Mesenchymal stem cell (in vitro differentiated cells and primary cell): ENCODE measurements at places on chromosomes 2 and 18.
A peak's percentile ranks its signal among the peaks of the same experiment; 100 is the strongest.

GRCh38 chr2:13414897-13415296, 698.2 kb downstream of the TRIB2 start:
- no peak for DNase-seq

GRCh38 chr18:10524507-10525370, 1.1 kb upstream of the NAPG start:
- DNase-seq: peak; percentile 80

DNA sequence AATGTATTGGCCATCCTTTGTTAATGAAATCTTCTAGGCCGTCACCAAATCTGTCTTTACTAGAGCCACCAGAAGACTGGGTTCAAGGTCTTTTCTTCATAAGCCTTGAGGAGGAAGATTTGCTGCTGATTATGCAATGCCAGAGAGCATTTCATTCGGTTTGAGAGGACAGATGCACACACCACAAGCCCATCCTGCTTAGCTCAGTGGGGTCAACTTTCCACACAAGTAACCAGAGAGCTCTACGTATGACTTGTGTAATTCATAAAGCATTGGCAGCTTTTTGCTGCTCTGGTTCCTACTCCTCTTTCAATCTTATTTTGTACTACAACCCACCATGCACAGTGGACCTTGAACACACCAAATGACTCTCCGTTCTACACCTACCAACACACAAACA, 106.9 kb downstream of the OSR1 start:
- DNase-seq: no peak

DNA sequence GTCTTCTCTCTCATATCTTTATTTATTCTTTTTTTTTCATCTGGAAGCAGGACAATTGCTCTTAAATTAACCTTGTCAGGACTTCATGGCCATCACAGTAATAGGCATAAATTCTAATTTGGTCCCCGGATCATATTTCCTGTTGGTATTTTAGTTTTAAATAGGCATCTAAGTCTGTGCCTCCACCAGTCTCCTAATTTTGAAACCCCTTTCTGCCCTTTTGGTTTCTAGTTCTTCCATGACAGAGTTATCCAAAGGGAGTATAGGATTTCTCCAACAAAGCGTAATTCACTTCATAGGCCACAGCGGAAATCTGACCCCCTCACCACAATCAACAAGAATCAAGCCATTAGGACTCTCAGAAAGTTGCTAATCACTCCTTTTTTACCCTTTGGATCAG, 3.8 kb downstream of the EPHA4 start:
- no peak for DNase-seq

DNA sequence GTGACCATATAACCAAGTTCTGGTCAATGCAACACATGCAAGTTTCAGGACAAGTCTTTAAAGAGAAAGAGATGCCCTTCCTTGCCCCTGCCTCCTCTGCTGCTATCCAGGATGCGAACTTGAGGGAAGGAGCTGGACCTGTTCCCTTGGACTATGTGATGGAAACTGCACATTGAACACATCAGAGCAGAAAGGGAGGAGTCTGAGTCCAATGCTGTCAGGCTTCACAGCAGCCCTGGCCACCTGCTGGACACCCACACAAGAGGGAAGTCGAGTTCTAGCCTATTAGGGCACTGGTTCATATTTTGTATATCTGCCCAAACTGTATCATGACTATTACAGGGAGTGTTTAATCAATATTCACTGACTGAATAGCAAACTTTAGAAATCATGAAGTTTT, 38.3 kb upstream of the TEX51 start:
- no peak for DNase-seq

DNA sequence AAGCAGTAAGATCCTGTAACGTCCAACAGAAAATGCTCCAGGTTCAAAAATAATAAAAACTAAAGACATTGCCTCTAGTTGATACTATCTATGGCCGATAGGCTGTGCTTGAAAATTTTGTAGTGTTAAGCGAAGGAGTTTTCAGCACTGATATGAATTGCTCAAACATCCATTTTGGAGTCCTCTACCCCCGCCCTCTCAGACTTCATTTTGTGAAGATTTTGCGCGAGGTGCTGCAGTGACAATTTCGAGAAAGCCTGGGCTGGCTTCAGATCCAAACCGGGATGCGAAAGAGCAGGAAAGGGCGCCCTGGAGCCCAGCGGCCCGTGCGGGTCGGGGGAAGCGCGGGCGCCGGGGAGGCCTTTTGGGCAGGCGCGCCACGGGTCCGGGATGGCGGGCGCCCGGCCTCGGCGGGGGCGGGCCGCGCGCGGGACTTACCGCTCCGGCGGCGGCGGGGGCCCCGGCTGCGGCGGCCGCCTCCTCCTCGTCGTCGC, 1.8 kb downstream of the SP3 start:
- peak; percentile 86 for DNase-seq

GRCh38 chr18:32847691-32848090, 74.9 kb upstream of the KLHL14 start:
- DNase-seq: peak; percentile 6

- DNase-seq: no peak
Measured at GRCh38 chr2:162065767-162066166, 8.2 kb downstream of the DPP4 start.

DNA sequence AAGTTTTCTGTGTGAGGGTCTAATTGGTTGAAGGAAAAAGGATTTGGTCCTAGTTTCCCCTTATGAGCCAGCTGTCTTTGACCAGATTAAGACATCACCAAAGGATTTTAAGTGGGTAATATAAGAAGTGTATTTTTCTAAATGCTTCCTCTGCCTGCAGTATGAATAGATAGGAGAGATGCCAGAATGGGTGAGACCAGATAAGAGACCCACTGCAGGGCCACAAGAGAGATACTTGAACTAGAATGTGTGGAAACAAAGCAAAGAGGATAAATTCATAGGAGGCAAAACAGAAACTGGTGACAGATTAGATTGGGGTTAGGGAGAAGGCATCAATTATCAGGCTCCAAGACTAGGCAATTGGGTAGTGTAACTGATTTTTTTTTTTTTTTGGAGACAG, 1.1 kb upstream of the HDHD2 start:
- DNase-seq: no peak

GRCh38 chr2:212626371-212626918, 87.8 kb upstream of the ERBB4 start:
- no peak for DNase-seq

DNA sequence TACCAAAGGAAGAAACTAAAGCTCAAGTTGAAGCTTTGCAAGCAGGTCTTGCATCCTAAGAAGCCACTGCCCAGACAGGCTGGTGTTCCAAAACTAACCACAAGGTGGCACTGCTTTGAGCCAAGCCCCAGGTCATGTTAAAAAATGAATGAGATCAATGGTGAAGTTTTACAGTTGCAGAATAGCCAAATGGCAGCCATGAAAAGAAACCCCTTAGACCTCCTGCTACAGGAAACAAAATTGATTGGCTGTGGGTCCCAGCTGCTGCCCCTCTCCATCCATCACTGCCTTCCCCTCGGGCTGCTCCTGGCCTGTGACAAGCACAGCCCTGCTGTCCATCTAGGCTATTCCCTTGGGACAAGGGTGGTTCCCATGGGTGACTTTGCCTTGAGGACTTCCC, 20.7 kb upstream of the MREG start:
- peak; percentile 66 for DNase-seq

GRCh38 chr2:168246072-168246482, 1.3 kb downstream of the STK39 start:
- DNase-seq: peak; percentile 26

GRCh38 chr18:39589496-39589895, 2023.9 kb upstream of the CELF4 start:
- DNase-seq: no peak

- no peak for DNase-seq
Measured at GRCh38 chr2:46435796-46436360, 43.5 kb upstream of the TMEM247 start.

DNA sequence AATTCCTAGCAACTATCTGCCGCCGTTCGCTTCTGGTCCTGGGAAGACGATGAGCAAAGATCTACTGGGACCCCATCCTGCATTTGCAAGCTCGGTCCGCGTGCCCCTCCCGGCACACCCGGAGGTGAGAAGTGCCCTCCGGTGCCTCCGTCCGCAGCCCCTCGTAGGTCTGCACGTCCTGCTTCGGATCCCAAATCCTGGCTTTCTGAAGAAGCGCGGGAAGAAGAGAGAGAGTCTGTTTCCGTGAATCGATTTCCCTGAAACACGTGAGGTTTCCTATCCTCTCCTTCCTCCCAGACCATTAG, 5.0 kb upstream of the OSR1 start:
- no peak for DNase-seq

DNA sequence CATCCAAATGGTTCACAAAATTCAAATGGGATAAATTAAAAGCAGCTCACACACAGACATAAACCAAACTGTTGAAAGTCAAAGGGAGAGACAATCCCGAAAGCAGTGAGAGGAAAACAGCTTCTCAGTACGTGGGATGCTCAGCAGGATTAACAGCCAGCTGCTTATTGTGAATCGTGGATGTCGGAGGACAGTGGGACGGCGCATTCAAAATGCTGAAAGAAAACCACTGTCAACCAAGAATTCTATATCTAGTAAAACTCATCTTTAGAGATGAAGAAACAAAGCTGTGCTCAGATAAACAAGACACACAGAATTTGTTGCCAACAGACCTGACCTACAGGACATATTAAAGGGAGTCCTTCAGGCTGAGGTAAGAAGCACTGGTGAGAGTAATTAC, 102.9 kb downstream of the NFATC1 start:
- DNase-seq: no peak

DNA sequence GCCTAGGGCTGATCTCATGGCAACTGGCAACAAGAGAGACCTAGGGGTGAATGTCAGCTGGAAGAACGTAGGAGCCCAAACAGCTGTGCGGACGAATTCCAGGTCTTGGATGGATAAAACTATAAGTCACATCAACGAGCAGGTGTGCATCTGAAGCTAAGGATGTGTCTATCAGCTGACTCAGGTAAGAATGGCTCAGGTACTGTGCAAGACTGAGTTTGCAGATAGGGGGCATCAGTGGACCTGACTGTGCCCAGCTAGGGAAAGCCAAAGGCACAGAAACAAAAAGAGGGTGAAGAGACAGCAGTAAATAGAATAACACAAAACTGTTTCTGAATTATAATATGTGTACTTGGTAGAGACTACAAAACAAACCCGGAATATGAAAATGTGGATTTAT, 357.3 kb downstream of the ZEB2 start:
- no peak for DNase-seq

GRCh38 chr2:196502386-196502785, 137.1 kb upstream of the CCDC150 start:
- DNase-seq: no peak

DNA sequence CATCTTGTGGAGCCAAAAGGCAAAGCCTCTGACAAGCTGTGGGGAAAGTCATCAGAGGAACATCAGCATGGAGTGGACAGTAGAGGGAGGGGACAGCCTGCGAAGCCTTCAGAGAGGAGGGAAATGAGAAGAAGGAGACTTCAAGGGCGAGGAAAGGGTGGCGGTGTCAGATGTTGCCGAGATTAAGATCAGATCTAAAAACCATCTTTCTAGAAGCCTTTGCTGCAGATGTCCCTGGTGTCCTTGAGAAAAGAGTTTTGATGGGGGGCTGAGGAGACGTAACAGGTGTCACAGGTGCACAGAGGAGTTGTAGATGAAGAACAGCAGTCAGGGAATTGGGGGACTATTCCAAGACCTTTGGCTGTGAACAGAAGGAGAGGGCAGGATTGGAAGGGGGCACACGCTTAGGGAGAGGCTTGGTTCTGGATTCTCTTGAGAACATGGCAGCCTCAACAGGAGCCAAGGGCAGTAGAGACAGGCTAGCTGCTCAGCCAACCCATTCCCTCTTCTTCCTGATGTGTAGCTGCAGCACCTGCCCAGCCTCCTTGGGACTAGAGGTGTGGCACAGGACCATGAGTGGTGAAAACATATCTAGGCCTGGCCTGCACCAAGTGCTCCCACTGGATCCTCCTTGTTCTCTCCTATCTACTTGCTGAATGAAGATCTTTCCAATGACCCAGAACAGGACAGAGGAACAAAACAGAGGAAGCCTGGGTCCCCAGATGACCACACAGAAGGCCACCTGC, 22.7 kb upstream of the NCL start:
- DNase-seq: no peak

- DNase-seq: no peak
Measured at GRCh38 chr2:98801286-98801685, 70.4 kb upstream of the MGAT4A start.

DNA sequence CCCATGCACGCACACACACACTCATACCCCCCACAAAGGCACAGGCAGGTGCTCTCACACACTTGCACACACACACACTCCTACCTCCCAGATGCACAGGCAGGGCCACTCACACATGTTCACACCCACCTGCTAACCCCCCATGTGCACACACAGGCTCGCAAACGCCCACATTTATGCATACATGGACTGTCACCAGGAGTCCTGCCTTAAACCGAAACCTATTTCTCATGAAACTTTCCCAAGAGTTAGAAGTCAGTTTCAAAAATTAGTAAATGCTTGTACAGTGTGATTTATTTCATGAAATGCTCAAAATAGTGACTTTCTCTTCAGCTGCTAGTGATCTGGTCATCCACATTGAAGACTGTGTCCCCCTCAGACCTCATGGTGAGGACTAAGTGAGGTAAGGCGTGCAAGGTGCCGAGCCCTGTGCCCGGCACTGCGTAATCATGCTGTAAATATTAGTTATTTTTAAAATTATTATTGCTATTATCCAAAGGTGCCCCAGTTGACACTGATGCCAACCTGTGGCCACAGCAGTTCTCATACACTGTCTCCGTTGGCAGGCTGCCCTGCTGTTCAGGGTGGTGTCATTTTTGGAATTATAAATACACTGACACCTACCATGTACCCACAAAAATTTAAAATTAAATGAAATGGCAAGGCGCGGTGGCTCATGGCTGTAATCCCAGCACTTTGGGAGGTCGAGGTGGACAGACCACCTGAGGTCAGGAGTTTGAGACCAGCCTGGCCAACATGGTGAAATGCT, 12.4 kb downstream of the CNNM4 start:
- DNase-seq: no peak

DNA sequence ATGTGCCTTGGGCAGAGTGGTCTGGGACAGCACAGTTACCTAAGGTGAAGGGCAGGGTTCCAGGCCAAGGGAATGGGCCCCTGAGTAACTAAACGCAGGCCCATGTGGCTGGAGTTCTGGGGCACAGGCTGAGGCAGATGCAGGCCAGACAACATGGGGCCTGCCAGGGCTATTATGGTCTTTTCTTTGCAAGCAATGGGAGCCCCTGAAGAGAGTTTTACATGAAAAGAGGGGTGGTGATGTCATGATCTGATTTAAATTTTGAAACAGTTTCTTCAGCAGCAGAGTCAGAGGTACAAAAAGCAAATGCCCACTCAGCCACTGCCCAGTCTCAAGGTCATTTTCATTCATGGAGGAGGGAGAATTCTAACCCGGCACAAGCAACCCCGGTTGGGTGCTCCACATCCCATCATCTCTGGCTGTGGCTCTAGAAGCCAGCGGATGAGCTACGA, 5.6 kb downstream of the CHST10 start:
- no peak for DNase-seq

- DNase-seq: no peak
Measured at GRCh38 chr2:171260471-171261424, 100.1 kb upstream of the TLK1 start.

DNA sequence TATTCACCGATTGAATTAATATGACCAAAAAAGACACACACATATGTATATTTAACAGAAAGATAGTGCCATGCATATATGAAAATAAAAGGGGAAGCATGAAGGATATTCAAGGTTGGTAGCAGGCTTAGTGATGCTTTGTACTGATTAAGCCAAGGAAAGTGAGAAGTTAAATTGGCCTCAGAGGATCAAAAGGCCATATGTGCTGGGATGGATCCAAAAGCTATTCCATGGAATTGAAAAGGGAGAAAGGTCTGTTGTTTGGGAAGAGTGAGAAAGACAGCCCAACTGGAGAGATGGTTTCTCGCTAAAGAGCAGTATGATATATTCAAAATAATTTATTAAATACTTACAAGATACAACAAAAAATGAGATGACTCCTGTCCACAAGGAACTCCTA, 65.9 kb downstream of the INSIG2 start:
- no peak for DNase-seq
